Left forelimb (tissue), 1 donor: ENCODE measurements at places on chromosomes 13 and 19.

- DNase-seq = peak; percentile 77
Measured at GRCh38 chr13:59356607-59357006, 807.1 kb downstream of the DIAPH3 start.

GRCh38 chr19:15161028-15161984 is 39.5 kb downstream of the NOTCH3 start:
- DNase-seq = no peak

DNA sequence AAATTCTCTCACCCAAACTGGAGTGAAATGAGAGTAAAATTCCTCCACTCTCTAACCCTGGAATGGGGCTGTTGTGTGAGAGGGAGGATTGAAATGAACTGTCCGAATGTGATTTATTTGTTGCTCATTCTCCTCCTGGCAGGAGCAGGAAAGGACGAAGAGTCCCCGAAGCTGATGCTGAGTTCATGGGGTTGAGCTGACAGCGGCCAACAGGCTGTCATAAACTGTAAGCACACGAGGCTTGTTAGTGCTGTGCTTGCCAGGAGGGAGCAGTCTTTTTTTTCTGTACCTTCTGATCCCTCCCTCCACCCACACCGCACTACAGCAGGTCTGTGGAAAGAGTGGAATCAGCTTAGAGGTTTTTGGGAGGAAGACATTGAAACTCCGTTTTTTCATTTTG is 33.1 kb upstream of the ZNF331 start:
- DNase-seq = no peak

DNA sequence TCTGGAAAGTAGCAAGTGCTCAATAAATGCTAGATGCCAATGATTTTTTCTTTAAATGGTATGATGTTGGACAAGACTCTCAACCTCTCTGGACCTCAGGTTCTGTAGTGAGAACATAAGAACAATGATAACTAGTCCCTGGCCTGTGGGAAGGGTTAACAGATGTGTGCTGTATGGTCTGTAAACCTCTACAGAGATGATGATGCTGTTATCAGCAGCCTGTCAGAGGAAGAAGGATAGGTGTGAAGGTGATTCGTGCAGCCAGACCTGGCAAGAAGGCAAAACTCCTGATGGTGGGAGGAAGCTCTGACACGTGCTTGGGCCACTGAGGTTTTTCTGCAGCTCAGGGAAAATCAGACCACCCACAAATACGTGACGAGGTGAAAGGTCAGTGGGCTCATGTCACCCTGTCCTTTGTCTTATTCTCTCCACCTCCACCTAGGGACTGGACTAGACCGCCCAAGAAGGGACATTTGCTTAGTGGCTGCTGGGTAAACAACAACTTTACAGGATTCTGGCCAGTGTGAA is 36.7 kb upstream of the UBL3 start:
- no peak for DNase-seq

GRCh38 chr19:18780631-18781030 is 10.5 kb downstream of the COMP start:
- DNase-seq = no peak

DNA sequence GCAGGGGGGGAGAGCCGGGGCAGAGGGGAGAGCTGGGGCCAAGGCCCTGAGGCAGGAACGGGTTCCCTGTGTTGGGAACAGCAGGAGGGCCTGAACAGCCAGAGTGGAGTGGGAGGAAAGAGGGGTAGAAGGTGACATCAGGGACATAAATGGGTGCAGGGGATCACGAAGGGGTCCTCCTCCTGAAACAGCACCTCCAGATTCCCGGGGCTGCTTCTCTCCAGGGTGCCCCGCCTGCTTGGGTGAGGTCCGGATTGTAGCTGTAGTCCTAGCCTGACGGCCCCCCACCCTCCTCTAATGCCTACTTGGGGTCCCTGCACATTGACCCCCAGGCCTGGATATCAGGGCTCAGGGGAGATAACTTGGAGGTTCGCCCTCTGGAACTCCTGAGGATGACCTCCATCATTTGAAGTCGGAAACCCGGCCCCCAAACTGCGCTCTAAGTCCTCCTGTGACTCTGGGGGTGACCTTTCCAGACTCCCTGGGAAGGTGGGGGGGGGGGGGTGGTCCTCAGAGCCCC is 473 bp upstream of the SCN1B start:
- no peak for DNase-seq

DNA sequence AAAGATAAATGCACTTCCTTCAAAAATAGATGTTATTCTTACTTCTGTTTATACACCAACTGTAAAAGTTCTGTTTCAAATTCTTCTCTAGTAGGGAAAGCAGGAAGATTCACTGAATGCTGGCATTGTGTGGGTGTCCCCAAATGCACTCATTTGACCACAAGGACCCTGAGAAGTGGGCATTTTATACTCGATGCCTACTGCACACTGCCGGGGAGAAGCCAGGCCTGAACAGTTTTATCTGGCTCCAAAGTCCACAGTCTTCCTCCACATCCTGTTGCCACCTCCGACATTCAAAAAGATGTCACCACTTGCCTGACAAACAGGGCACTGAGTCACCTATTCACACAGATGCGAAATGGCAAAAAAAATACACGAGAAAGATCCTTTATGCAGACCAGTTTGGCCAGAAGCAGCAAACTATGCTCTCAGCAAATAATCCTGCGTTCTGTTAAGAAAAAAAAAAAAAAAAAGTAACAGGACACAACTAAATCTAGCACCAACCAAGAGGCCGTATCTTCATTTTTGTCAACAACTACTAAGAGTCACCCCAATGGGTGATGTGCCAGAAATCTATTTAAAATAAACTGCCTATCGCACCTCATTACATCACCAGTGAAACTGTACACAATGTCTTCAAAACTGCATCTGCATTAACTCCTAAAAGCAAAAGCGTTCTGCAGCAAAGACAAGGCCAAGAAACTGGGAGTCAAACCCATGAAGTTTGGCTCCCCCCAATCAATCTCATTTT is 6.2 kb downstream of the ZC3H4 start:
- DNase-seq = no peak

- DNase-seq = no peak
Measured at GRCh38 chr19:47239610-47240296, 8.8 kb upstream of the BBC3 start.

GRCh38 chr19:35063940-35064818 is 22.7 kb downstream of the HPN start:
- no peak for DNase-seq

GRCh38 chr13:78177306-78177705 is 258.7 kb upstream of the EDNRB start:
- no peak for DNase-seq
